ENCODE measurements at places on chromosomes 7 and 10.

DNA sequence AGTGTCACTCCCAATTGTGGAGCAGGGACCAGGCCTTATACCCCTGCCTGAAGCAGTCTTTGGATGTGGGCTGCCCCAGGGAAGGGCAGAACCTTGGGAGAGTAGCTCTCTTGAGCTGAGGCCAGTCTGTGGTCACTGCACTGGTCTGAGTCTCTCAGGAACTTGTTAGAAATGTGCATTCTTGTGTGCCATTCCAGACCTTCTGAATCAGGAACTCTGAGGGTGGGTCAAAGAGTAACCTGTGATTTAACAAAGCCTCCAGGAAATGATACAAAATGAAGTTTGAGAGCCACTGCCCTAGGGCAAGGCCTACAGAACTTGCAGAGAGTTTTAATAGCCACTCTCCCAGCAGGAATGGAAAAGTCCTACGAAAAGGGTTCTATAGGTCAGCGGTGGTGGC is 68.1 kb downstream of the LYZL1 start:
- no peak for DNase-seq

DNA sequence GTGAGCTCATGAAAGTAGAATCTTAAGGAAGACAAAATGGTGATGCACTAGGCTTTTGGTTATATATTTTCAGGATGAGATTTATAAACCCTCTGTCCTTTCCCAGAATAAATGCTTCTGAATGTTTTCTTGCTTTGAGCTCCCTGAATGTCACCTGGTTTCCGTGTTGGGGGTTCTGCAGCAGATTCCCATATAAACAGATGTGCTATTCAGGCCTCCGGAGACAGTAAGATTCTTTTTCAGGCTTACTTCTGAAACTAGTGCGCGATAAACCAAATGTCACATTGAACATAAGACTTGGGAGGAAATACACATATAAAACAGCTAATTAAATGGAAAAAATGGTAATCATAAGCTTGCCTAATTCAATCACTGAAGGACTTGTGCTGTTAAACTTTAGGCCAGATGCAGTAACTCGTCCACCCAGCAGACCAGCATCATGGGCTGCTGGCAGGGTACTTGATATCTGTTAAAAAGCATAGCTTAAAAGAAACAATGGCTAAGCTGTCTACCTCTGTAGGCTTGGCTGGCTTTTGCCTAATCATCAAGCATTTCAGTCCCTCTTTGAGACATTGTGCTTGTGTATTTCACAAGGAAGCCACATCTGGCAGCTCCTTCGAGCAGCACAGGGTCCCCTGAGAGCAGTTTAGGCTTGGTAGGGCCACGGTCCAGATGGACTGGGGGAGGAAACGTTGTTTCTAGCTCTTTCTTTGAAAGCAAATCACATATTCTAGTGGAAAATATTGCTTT is 281.2 kb upstream of the KIAA1217 start:
- DNase-seq = no peak

DNA sequence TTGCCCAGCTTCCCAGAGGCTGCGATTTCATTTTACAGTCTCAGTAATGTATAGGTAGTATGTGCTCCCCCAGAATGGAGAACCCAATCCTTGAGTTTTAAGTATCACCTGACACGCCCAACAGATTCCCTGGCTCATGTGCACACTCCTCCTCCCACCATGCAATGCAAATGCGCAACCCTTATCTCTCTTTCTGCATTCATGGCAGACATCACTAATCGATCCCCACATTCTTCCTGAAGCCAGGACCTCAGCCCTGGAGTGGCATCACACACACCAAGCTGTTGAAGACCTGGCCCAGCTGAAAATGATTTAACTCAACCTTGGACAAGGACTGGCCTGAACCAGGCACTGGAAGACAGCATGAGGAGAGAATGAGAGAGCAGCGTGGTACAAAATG is 68.4 kb downstream of the ZRANB1 start:
- DNase-seq = no peak

DNA sequence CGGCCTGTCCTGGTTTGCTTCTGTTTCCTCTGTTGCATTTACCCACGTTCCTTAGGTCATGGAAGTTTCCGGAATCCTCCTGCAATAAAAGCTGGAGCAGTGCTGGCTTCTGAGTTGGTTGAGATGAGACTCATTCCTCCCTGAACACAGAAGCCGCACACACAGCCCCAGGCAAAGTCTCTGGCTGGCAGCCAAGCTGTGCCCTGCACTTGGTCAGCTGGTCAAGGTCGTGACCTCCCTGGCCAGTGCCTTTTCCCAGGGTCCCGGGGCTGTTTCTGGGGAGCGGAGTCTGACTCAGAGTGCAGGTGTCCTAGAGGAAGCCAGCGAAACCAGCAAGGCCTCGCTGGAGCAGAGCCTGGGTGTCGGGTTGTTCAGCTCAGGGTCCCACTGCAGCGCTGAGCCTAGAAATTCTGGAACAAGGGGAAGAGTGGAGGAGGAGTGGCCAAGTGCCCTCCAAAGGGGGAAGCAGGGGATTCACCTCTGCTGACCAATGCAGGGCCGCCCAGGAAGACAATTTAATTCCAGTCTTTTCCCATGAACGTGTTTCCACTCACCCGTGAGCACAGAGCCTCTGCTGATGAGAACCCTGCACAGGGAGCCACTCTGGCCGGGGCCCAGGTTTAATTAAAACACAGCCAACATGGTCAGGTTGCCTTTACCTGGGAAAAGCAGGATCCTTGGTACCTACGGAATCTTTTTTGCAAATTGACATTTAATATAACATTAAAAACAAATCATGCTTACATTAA is 245.5 kb upstream of the PPP2R2D start:
- no peak for DNase-seq

- no peak for DNase-seq
These were observed 20.8 kb upstream of the JCAD start for GRCh38 chr10:30080161-30080560.

GRCh38 chr7:85685901-85686300 is 499.0 kb upstream of the SEMA3D start:
- DNase-seq = peak; percentile 13

GRCh38 chr10:33237736-33238624 is 96.5 kb downstream of the NRP1 start:
- DNase-seq = no peak

GRCh38 chr10:97538839-97539238 is 33.7 kb upstream of the ANKRD2 start:
- no peak for DNase-seq

- DNase-seq = no peak
These were observed 10.5 kb upstream of the LAMB4 start for GRCh38 chr7:108140671-108141070.

DNA sequence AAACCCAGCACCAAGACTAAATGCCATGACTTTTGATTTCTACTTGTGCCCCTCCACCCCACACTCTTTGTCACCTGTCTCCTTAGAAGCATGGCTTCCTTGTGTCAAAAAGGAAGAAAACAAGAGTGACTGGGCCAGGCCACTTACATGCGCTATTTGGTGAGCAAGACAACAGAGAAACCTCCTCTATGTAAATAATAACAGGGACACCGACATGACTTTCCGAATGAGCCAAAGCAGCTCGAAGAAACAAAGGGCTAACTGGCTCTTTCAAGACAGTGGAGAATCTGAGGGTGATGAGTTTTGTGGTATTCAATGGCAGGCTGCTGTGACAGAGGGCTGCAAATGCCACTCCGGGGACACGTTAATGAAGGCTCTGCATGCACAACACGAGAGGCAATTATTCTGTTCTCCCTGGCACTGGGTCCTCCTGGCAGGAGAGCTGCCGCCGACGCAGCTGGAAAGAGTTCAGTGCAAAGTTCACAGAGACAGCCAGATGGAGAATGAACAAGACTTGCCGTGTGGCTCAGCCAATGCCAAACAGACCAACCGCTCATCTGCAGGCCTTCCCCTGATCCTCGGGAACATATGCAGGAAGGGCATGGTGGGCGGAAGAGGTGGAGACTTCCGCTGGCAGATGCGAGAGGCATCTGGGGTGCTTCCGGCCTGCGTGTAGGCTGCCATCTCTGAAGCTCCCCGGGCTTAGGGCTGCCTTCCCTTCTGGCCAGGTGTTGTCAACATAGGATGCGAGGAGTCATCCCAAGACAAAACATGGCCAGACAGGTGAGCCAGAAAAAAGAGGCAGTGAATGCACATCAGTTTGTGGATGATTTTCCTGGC is 59.1 kb upstream of the SMNDC1 start:
- DNase-seq = no peak

DNA sequence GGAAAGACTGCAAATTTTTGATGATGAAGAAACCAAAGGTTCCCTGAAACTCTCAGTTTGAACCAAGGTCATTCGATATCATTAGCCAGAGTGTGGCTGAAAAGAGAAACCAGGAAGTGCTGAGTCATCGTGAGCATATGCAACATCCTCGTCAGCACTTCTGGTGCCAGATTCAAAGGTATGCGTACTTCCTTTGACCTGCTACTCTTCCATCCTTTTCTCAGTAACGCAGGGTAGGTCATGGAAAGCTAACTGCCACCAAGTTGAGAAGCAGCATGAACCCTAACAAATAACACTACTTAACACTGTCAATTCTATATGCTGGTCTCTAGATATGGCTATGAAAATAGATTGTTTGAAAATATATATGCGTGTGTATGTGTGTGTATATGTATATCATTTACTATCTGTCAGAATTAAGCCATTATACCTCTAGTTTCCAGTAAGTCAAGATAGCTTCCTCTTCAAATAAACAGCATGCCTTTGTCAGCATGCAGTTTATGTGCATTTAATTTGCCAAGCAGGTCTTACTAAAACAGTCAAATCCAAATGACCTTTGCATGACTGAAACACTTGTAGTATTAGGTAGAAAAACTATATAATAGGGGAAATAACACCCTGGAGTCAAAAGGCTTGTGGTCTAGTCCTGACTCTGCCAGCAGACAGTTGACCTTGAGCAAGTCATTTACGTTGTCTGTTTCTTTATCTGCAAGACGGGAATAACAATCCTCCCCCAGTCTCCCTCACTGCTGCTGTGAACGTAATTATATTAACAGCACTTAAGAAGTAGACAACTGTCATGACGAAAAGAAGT is 26.4 kb downstream of the CDK6 start:
- peak; percentile 89 for DNase-seq

DNA sequence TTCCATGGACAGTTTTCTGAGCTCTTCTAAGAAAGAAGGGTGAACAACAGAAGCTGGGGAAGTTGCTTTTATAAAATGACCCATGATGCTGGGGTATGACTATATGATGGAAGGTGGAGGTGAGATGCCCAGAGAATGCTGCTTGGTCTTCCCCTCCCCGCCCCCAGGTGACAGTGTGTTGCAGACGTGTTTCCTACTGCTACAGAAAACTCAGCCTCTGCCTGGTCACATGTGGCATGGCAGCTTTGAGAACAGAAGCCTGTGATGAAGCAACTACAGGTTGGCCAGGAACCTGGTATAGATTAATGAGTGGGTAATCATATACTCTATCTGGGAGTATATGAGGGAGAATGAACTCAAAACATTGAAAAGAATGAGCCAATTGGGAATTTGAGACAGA is 67.1 kb downstream of the MTURN start:
- DNase-seq = no peak

GRCh38 chr7:85776691-85777345 is 590.0 kb upstream of the SEMA3D start:
- DNase-seq = no peak

- no peak for DNase-seq
These were observed 11.4 kb downstream of the ZSWIM8 start for GRCh38 chr10:73796766-73797165.

GRCh38 chr7:31858055-31858454 is 171.0 kb downstream of the PPP1R17 start:
- no peak for DNase-seq

- no peak for DNase-seq
These were observed 55.7 kb upstream of the COL1A2 start for GRCh38 chr7:94338921-94339371.

GRCh38 chr7:101200504-101200861 is 353 bp downstream of the MOGAT3 start:
- no peak for DNase-seq

GRCh38 chr10:78688230-78688900 is 380.4 kb upstream of the ZMIZ1 start:
- DNase-seq = no peak

- no peak for DNase-seq
These were observed 8.6 kb downstream of the WNT16 start for GRCh38 chr7:121337398-121337797.

- no peak for DNase-seq
These were observed 76.7 kb downstream of the HHEX start for GRCh38 chr10:92766451-92766850.

DNA sequence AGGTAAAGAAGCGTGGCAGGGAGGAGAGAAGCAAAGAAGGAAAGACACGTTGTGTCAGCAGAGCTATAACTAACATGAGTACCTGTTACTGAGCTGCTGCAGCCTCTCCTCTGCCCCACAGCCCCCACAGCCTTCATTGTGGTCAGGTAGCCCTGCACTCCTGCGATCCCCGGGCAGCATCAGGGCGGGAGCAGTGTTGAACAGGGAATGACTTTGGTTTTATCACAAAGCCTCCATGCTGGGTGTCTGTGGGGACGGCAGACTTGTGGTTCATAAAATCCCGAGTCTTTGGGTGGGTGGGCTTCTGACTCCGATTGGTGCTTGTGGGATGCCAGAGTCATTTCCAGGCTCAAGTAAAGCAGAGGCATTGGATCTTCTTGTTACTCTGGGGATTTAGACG is 14.8 kb upstream of the PRKAG2 start:
- no peak for DNase-seq

GRCh38 chr7:138243430-138243829 is 167.2 kb downstream of the AKR1D1 start:
- no peak for DNase-seq

DNA sequence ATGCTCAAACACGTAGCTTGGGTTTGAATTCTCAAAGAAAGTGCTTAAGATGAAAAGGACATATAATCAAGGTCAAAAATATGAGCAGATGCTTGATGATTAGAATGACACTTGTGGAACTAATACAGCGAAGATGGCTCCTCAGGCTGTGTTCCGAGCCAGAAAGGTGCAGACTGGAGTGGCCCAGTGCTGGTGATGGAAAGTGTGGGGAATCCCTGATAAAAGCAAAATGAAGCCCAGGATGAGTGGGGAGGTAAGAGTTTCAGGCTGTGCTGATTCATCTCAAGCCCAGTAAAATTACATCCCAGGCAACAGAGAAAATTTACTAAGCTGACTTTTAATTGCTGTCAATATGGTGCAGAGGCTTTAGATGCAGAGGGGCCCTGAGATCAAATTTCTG is 77.8 kb upstream of the IKZF1 start:
- DNase-seq = no peak

GRCh38 chr7:75054744-75055143 is 18.9 kb downstream of the RCC1L start:
- DNase-seq = no peak

- no peak for DNase-seq
These were observed 159.2 kb upstream of the PLXNA4 start for GRCh38 chr7:132735476-132735875.

DNA sequence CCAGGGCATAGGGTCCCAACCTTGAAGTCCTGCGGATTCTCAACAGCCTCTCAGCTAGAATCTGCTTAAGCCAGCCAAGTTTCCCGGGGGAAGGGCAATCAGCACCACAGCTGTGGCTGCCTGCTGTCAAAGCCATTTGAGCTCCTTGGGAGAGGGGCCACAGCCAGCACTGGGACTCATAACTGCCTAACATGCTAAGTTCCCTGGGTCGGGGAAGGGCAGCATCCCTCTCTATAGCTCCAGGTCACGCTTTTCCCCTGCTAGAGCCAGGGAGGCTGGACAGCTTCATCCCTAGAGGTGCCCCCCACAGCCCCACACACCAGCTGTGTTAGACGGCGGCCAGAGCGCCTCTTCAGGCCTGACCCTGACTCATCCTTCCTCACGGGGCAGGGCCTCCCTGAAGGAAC is 49.6 kb upstream of the PDE1C start:
- DNase-seq = no peak

GRCh38 chr10:28429573-28430216 is 103.2 kb upstream of the WAC start:
- DNase-seq = no peak
